ENCODE measurements at places on chromosomes 5 and 9. TPM values are rescaled to one million over a fixed set of nuclear protein-coding genes. Genes with fewer than 3 reads are reported as not detected.

SLC6A3 gene
- total RNA-seq: 0.17 TPM

CXCL14 gene
- total RNA-seq: 0.12 TPM

GABRA1 gene
- total RNA-seq: not detected

MOB3B gene
- total RNA-seq: 6.9 TPM

PRELID2 gene
- total RNA-seq: 5.4 TPM

LCN1 gene
- total RNA-seq: not detected

GAPT gene
- not detected for total RNA-seq

ANKRD18B gene
- total RNA-seq: 5.0 TPM

Data from A549 treated with DMSO at 1 μM for 4 hours (cell line).